Activated gamma-delta T cell (primary cell): ENCODE measurements at places on chromosomes 6 and 20.

- no peak for DNase-seq
Observed at GRCh38 chr6:127855542-127856159, 45.2 kb downstream of the THEMIS start.

DNA sequence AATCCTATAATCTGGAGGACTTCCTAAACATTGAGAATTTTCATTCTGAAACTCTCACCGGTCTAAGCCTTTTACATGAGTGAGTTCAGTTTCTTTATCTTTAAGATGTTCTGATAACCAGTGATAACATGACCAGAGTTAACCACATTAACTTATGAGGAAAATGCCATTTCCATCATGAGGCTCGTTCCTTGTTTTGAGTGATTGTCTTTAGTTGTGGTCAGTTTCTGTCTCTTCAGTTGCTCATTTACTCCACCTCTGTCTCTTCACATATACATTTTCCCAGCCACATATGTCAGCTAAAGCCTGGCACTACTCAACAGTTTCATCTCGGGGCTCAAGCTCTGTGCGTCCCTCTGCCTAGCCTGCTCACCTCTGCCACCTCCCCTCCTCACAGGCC is 70.4 kb downstream of the JAG1 start:
- DNase-seq: no peak

DNA sequence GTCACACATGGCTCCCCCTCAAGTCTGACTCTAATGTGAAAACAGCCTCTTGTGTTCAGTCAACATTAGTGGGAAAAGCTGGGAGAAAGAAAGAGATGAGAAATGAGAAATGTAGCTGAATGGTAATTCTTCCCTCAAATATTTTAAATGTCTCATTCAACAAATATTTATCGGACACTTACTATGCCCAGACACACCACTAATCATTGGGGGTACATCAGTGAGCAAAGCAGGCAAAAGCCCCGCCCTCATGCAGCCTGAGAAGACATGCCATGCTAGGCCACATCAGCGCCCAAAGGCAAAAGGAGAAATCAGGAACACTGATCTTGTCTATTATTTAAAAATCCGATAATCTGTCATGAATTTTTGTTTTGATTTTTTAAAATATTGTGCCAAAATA is 89.9 kb upstream of the ASF1A start:
- no peak for DNase-seq

GRCh38 chr6:35483490-35483889 is 13.4 kb downstream of the TEAD3 start:
- DNase-seq: no peak

DNA sequence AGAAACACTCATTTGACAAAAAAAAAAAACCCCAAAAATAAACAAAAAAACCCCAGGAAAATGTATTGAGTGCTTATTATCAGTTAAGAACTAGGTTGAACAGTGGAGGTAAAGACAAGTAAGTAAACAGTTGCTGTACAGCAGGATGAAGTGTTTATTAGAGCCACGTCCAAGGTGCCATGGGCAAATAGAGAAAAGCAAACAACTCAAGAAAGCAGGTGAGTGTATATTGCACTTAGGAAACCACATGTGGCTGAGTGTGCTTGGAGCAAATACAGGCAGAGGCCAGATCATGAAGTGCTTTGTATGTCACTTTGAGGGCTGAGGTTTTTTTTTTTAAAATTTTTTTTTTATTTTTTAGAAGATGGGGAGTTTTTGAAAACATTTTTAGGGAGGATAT is 98.3 kb downstream of the MACROD2 start:
- DNase-seq: no peak

- DNase-seq: no peak
Observed at GRCh38 chr6:45715508-45715803, 300.2 kb downstream of the CLIC5 start.

GRCh38 chr20:36471885-36472636 is 69.3 kb upstream of the MYL9 start:
- no peak for DNase-seq

DNA sequence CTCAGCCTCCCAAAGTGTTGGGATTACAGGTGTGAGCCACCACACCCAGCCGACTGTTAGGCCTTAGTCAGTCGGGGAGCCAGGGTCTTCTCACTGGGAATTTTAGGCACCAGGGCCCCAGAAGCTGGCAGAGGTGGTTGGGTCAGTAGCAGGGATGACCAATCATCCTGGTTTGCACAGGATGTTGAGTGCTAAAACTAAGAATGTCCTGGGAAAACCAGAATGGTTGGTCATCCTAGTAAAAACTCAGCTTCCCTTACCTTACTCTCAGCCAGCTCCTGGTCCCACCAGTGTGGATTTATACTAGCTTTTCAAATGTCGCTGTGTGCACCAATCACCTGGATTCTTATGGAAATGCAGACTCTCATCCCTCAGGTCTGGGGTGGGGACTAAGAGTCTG is 31.8 kb downstream of the KCNG1 start:
- DNase-seq: no peak

- no peak for DNase-seq
Observed at GRCh38 chr6:127403636-127404035, 55.6 kb downstream of the KIAA0408 start.

DNA sequence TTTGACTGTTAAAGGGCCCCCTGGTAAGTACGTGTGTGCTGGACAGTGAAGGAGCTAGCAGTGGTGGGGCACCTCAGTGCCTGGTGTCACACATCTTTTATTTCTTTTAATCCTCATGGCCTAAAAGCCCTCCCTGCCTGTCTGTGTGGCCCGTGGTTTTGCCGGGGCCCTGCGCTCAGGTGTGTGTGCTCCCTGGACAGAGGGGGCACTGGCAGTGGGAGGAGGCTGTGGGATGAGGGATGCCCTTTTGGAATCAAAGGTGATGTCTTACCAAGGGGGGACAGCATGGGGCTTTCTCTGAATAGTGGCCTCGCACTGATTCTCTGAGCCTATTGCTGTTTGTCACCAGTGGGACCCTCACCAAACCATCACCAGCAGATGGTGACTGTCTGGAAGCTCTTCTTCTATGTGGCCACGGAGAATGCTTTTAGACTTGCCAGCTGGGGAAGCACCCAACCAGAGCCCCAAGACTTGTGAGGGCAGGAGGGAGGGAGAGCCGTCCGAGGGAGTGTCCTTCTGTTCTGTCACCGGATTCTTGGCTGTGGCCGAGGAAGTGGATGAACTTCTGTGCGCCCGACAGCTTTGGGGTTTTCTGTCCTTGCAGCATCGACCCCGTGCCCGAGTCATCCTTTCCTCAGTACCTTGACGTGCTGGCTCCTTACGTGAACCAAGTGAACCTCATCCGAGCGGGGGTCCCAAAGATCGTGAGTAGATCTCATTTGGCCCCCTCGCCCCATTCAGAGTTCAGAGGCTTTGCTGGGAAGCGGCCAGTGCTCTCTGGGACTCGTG is 18.1 kb downstream of the PNLDC1 start:
- DNase-seq: no peak

DNA sequence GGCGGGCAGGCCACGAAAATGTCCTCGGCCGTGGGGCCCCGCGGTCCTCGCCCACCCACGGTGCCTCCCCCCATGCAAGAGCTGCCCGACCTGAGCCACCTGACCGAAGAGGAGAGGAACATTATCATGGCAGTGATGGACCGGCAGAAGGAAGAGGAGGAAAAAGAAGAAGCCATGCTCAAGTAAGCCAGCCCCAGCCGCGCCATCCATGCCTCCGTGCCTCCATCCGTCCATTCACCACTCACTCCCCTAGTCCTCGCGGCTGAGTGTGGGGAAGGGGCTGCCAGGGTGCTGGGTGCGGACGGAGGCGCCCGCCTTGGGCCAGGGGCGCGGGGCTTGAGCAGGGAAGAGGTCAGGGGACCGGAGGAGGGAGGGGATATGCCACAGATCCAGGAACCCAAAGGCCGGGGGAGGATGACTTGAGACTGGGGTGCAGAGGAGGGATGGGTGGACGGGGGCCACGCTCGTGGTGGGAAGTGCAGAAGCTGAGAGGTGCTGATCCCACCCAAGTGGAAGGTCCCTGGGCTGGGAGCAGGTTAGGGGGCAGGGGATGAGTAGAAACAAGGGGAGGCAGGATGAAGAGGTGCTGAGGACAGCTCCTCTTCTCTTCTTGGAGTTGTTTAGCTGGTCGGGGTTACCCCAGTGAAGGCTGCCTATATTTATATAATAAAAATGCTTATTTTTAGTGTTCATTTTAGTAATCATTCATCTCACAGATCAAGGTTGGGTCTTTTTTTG is 825 bp downstream of the RIMS1 start:
- DNase-seq: no peak

GRCh38 chr6:27318973-27319372 is 6.9 kb upstream of the POM121L2 start:
- DNase-seq: no peak
